ENCODE measurements at places on chromosomes 4 and X.

DNA sequence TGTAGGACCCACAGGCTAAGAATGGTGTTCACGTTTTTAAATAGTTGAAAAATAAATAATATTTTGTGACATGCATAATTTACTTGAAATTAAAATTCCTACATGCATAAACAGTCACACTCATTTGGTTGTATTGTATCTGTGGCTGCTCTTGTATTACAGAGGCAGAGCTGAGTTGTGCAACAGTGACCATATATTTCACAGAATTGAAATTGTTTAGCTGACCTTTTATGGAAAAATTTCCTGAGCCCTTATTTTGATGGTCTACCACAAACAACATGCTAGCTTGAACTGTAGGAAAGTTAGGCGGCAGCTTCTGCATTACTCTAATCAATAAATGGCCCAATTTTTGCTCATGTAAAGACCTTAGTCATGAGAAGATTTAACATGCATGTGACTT, 633.4 kb upstream of the AADAT start:
- no peak for DNase-seq

GRCh38 chr4:27524224-27524623, 663.6 kb downstream of the STIM2 start:
- no peak for DNase-seq

DNA sequence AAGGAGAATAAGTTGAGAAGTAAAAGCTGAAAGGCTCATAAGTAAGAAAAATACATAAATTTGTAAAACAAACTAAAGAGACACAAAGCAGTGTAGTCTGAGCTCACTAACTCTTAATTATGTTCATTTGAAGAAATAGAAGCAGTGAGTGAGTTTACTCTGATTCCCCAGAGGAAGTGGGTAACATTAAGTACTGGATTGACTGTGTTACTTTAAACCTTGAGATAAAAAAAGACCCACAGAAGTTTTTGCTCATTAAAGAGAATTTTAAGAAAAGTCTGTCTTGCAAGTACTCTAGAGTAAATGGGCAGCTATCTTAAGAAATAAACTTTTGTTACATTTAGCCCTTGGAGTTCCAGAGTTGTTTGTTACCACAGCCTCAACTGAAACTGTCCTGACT, 2466.9 kb downstream of the PCDH7 start:
- no peak for DNase-seq

DNA sequence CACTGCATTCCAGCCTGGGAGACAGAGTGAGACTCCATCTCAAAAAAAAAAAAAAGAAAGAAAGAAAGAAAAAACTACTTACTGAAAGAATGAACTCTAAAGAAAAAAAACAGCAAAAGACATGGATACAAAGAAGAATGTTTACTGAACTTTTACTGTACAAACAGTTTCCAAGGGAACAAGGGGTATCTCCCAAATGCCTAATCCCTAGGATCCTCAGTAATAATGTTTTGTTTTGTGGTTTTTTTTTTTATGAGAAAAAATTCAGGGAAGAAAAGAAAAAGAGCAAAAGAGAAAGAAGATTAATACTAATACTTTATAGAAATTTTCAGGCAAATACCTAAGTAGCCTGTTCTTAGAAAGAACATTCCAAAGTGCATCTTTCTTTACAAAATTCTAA, 63.2 kb downstream of the ANTXR2 start:
- DNase-seq: no peak

DNA sequence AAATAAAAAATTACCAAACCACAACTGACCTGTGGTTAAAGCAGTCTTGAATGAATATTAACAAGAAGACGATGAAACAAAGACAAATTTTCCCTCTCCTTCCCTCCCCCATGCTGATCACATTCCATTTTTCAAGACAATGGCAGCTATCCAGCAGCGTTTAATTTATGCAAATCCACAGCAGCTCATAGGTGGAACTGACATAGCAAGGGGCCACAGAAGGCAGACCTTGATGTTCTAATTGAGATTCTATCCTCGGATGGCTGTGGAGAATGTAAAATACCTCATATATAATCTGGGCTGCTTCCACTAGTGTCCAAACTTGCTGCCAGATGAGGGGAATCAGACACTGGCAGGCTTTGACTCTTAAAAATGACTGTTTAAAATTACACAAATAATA, 211.5 kb downstream of the CHRDL1 start:
- no peak for DNase-seq

DNA sequence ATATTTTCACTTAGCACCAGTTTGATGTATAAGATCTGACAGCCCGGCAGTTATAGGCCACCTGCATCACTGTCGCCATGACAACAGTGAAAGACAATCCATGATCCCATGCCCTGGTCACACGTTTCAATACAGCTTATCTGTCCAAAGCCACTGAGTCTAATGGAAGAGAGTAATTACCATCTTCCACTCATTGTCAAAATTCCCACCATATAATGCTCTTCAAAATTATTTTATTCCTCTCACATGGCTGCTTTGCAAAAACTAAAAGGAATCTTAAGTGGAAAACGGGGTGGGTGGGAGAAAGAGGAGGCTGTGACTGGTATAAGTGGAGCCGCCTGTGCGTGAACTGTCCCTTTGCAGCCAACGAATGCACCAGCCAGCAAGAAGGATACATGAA, 44.2 kb downstream of the MAML3 start:
- no peak for DNase-seq

GRCh38 chr4:11326021-11326420, 102.7 kb downstream of the HS3ST1 start:
- no peak for DNase-seq

Data from CD4-positive, alpha-beta T cell treated with Interleukin-12 subunit alpha and Interleukin-12 subunit beta, for 1 hour (primary cell).